ENCODE measurements at places on chromosomes 7 and 10. TPM values are rescaled to one million over a fixed set of nuclear protein-coding genes. Genes with fewer than 3 reads are reported as not detected.
A peak's percentile ranks its signal among the peaks of the same experiment; 100 is the strongest.

TNS3 gene
- total RNA-seq, result 47.2 TPM

PRTFDC1 gene
- 0.63 TPM for total RNA-seq

HEPACAM2 gene
- not detected for total RNA-seq

SOSTDC1 gene
- not detected for total RNA-seq

CELF2 gene
- 2.6 TPM for total RNA-seq

AKR1C3 gene
- 327 TPM for total RNA-seq

SPDYE9 gene
- not detected for total RNA-seq

CCL24 gene
- 0.88 TPM for total RNA-seq

SRRT gene
- total RNA-seq, result 53.9 TPM

SLC13A1 gene
- 0.13 TPM for total RNA-seq

HDAC9 gene
- total RNA-seq, result 2.1 TPM

ANKRD1 gene
- not detected for total RNA-seq

GHRHR gene
- total RNA-seq, result 0.83 TPM

OR6V1 gene
- total RNA-seq, result not detected

KLLN gene
- 0.68 TPM for total RNA-seq

WDR91 gene
- 9.3 TPM for total RNA-seq

DNA sequence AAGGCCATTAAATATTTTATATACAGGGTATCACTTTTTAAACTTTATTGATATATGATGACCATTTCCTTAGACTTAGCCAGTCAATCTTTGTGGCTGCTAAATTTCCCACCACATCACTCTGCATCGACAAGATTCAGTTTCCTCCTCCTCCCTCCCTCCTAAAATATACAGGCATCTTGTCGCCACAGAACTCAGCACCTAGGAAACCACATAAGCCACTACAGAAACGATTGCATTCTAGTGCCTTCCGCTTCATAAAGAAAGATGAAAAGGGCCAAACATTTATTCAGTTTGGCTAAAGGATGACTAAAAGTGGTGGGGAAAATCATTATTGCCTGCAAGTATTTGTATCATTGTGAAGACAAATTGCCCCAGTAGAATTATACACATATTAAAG is 30.7 kb downstream of the ERCC6 start:
- no peak for DNase-seq

- DNase-seq, result no peak
These were observed 20.3 kb upstream of the RNF32 start for GRCh38 chr7:156620291-156620675.

GRCh38 chr7:143901332-143901667 is 676 bp downstream of the TCAF1 start:
- DNase-seq, result peak; percentile 54

GRCh38 chr10:51706225-51706624 is 6.8 kb upstream of the CSTF2T start:
- DNase-seq, result no peak

DNA sequence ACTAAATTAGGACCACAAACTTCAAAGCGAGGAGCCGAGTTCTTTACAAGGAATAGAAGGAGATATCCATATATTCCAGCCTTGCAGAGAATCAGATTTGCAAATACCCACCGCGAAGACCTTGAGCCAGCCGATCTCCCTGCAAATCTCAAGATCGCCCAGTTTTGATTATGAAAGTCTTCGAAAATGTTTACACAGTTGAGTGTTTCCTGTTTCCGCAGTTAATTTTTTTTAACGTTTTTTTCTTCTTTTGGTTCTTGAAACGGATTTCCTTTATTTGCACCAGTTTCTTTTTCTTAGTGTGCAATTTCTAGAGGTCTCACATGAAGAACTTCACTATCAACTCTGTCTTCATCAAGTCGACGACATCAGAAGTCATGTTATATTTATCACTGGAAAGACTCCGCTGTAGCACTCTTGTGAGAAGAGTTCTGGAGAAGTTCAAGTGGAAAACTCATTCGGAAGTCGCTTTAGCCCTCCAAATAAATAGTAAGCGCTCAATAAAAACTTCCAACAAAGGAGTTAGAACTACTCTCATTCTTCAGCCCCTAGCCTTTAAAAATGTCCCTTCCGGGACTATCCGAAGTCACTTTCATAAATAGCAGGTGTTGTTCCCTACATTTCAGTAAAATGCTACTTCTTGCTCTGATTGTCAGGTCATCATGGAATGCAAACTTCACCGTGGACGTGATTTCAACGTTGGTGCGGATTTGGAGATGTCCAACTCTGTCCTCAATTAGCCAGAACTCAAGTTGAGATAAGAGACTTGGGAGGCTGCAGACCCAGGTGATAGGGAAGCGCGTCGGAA is 11.9 kb upstream of the SPAG6 start:
- no peak for DNase-seq

DNA sequence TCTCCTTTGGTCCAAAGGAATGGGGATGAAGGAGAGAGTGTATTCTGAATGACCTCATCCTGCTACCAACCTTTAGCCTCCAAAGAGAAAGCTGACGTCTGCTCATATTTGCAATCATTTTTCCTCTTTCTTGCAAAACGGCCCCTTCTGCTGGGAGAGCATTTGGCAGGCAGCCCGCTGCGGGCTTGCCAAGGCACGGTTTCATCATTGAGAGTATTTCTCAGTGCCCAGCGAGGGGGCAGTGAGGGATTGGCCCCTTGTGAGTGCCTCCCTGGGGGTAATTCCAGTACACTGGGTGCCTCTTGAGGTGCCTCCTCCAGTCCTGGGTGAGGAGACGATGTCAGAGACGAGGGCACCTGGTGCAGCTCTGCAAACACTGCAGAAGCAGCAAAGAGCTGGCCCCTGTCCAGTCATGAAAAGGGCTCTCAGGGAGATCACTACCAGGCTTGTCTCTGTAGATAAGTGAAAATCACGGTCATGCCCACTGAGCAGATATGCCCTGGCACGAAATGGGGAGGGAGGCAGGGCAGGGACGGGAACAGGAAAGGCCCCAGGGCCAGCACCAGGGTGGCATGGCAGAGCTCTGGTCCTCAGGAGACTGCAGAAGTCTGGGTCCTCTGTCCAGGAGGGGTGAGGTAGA is 48.7 kb upstream of the SHH start:
- DNase-seq, result peak; percentile 93

GRCh38 chr10:133281084-133281483 is 4.4 kb upstream of the ADAM8 start:
- DNase-seq, result no peak

- DNase-seq, result peak; percentile 42
These were observed 21.3 kb downstream of the CALML3 start for GRCh38 chr10:5545778-5546710.

DNA sequence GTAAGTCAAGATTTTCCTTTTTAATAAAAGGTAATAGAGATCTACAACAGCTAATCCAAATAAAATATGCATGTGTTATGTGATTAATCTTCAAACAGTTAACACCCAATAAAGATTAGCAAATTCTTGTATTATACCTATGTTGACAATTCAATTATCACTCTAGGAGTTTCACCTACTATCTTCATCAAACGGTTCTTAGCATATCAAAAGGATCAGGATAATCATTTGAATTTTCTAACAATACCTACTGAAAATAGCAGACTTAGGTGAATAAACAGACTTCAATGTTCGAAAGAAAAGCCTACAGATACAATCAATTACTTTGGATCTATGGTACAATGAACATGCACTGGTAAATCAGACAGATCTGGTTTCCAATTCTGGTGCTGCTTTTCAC is 268.3 kb downstream of the CACNA2D1 start:
- DNase-seq, result no peak

GRCh38 chr7:149498811-149499210 is 1.2 kb upstream of the ZNF746 start:
- no peak for DNase-seq

- DNase-seq, result no peak
These were observed 126.0 kb upstream of the WNT16 start for GRCh38 chr7:121202834-121203233.

GRCh38 chr10:70379581-70380176 is 2.7 kb downstream of the LRRC20 start:
- no peak for DNase-seq

GRCh38 chr7:636396-636795 is 90.1 kb upstream of the DNAAF5 start:
- no peak for DNase-seq

GRCh38 chr7:77783545-77783944 is 14.7 kb downstream of the TMEM60 start:
- DNase-seq, result no peak

DNA sequence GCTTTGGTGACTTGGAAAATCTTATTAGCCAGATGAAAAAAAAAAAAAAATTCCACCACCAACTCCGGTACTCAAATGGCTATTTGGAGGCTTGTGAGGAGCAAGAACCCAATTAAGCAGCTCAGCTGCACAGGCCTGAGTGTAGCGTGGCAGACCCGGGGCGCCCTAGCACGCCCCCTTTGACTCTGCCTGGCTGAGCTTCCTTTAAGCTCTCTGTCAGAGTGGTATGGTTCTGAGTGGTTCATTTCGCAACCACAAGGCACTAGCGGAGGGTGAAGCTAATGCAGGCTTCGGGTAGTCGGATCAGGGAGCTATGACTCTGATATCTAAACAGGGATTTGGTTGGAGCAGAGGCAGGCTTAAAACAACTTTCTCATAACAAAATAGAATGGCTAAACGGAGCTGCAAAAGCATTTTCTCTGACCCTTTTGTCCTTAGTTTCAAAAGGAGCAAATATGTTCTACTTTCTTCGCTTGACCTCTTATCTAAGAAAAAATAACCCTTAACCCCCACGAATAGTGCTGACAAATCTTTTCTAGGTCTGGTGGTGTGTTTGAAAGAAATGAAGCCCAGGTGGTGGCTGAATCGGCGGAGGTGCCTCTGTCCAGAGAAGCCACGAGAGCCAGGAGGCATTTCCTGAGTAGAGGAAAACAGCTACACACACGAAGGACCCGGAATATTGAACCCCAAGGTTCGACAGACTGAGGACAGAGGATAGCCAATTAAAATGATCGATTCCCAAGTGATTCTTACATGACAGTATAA is 285.4 kb upstream of the GLI3 start:
- no peak for DNase-seq

DNA sequence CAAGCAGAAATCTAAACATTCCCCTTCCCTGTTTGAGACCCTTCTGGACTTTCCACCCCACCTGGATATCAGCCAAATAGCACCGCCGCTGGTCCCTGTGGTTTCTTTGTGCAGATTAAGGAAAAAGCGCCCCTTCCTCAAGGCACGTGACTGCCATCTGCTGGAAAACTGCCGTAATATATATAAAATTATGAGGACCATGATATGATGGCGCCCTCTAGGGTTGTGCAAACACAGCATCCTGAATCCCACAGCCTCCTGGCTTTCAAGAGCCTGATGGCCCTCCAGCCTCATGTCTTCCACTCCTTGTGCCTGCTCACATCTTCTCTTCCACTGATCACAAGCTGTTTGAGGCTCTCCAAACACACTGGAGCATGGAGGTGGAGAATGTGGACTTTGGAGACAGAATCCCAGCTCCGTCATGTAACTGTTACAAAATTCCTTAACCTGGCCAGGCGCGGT is 121.3 kb downstream of the MYL10 start:
- no peak for DNase-seq

DNA sequence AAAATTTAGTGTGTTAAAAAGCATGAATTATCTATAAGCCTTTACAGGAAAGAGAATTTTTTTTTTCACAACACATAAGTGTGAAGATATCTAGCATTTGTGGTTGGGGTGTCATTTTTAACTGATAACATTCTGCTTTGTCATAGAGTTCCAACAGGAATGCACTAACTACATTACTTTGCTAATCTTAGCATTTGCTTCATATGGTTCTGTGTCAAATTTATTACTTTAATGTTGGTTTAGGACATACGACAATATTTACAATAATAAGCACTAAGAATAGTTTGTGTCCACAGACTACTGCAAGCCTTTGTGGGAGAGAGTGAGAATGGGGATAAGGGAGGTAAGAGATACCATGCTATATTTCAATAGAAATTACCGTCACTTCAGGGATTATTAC is 40.6 kb upstream of the MAGI2 start:
- DNase-seq, result no peak

- DNase-seq, result no peak
These were observed 252.9 kb downstream of the WDR37 start for GRCh38 chr10:1308962-1309616.

DNA sequence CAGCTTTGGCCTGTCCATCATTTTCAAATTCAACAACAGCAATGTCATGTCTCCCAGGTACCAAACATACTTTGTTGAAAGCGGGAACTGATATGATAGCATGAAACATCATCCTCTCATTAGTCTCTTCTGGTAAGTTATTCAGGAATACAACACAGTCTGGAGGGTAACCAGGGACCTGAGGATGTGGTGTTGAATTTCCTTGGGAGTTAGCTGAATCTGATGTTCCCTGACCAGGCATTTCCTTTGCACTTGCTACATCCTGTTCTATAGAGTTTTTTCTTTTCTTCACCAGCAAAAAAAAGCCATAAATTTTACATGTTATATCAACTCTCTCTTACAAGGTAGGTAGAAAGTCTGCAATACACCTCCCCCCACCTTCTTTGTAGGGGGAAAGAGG is 97.8 kb upstream of the AFAP1L2 start:
- no peak for DNase-seq

- DNase-seq, result no peak
These were observed 582.1 kb upstream of the DPP6 start for GRCh38 chr7:153470004-153470671.

- DNase-seq, result no peak
These were observed 69.5 kb upstream of the SEPHS1 start for GRCh38 chr10:13417459-13418126.

DNA sequence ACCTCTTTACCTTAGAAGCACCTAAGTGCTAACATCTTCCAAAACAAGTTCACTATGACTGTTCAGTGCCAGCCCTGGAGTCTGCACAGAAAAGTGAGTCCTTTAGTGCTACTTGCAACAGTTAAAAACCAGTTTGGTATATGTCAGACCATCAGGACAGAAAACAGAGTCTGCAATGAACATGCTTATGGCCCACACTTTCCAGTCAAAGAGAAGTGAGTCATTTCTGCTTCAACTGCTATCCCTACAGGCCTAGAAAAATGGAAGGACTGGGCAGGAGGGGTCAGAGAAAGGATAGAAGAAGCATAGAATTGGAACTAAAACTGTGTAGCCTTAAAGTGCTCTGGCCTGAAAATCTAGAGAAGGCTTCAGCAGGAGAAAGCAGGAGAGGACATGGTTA is 108.0 kb downstream of the PDE1C start:
- DNase-seq, result no peak

GRCh38 chr10:130261766-130262165 is 125.6 kb downstream of the GLRX3 start:
- no peak for DNase-seq

DNA sequence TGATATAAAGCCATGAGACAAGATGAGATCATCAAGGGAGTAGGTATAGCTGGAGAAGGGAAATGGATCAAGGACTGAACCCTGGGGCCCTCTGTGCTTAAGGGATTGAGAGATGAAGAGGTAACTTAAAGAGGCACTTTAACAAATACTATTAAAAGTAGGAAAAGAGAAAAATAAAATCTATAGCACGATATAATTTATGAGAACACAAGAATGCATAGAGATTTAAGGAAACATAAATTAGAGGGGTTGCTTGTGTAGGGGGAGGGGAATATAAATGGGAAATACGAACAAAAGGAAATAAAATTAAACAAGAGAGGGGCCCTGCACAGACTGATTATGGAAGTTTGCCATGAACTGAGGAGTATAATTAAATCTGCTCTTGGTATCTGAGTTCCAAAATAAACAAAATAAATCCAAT is 15.6 kb upstream of the LRRC17 start:
- no peak for DNase-seq

GRCh38 chr10:90635111-90635765 is 222.6 kb downstream of the HTR7 start:
- DNase-seq, result no peak

GRCh38 chr7:70893422-70893821 is 238.5 kb upstream of the GALNT17 start:
- DNase-seq, result no peak

Measured in left lobe of liver (tissue), 2 donors.